AG09319 (cell line): ENCODE measurements at places on chromosomes 12 and 14.
A peak's percentile ranks its signal among the peaks of the same experiment; 100 is the strongest.

GRCh38 chr14:23570806-23571483 is 3.4 kb upstream of the AP1G2 start:
- no peak for DNase-seq

- no peak for DNase-seq
Measured at GRCh38 chr14:95533822-95534221, 1.0 kb upstream of the GLRX5 start.

DNA sequence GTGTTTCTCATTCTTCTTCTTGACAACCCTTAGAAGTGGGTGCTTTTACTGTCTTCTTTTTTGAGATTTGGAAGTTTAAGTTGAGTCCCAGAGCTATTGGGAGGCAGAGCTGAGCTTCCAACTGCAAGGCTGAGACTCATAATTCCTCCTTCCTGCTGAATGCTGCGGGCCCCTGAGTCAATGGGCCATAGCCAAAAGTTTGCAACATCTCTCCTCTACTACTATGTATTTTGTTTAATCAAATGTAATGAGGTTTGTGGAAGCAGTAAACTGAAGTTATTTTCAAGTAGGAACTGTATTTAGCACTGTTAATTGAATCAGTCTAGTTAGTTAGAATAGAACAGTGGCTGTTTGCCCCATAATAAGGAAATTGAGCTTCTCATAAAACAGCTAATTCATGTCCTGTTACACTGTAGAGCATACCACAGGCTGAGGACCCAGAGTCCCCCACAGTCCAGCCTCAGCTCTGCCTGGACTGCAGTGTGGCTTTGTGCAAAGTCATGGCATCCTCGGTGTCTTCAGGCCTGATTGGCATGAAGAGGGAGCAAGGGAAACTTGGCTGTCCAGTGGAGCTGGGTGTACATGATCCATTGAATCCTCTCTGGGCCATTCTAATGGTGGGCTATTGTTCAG is 631.7 kb downstream of the VRK1 start:
- DNase-seq = no peak

DNA sequence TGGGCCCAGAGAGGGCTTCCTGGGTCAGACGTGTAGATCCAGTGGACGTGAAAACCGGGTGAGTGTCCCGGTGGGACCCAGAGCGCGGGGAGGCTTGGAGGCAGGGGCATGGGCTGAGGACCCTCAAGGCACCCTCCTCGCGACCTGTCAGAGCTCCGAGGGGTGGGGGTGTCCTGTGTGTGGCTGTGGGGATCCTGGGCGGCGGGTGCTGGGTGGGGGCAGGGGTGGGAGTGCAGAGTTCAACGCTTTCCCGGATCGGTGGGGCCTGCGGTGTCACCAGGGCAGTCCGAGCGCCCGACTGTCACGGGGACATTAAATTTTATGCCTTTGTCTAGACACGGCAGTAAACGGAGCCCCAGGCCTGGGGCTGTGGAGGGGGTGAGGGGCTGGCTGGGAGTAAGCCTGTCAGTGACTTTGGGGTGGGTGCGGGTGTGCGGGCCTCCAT is 1.0 kb downstream of the TMEM121 start:
- DNase-seq = no peak

- DNase-seq = no peak
Measured at GRCh38 chr12:109685574-109686447, 27.8 kb upstream of the FAM222A start.

GRCh38 chr12:31507966-31508365 is 83.0 kb downstream of the DENND5B start:
- no peak for DNase-seq

DNA sequence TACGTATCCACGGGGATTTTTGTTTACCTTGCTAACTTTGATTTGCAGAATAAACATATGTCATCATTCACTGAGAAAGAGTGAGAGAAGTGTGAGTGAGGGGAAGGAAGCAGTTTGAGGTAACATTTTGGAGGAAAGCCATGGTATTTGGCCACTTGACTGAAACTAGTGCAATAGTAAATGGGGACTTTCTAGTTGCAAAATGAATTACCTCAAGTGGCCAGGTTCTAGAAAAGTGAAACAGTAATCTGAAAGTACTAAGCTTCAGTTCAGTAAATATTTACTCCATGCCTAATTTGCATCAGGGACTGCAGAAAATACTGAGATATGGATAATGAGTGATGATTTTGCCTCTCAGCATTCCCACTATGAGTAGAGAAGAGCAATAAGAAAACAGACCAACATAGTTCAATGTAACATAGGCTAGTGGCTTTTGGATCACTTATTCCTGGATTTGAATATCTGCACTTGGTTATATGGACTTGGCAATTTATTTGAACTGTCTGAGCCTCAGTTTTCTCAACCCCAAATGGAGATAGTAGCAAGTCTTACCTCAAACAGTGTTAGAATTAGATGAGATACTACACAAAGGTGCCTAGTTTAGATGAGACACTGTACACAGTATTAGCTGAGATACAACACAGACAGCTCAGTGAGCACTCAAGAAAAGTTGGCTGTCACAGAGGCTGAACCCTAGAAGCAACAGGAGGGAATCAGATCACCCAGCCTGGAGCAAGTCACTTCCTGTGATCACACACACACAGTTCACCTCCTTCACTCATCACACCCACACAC is 439.1 kb downstream of the NPAS3 start:
- no peak for DNase-seq

DNA sequence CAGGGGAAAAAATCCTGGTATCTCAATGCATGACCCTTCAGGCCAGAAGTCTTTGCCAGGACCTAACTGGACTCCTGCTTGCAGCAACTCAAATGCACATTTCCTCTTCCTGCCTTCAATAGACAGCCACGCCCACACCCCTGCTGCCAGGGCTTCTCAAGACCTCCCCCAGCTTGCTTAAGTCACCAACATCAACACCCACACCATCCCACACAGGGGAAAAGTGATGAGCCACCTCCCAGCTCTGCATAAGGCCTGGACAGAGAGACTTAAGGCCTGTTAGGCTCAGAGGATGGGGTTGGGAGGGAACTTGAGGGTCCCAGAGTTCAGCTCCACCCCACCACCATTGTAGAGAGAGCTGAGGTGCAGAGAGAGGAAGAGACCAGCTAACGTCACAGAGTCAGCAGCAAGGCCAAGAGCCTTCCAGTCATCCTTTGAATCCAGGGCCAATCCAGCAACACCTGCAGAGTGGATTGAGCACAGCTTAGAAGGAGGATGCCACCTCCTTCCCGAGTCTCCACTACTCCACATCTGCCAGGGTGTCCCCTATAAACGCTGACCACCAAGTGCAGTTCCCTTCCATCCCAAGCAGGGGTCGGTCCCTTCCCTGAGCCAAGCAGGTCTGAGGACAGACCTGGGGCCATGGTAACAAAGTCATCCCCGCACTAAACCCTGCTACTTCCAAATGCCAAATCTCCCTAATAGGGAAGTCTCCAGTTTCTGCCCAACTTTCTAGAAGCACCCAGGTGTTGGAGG is 50.0 kb downstream of the KDM2B start:
- peak; percentile 38 for DNase-seq

- no peak for DNase-seq
Measured at GRCh38 chr14:39873791-39874190, 441.6 kb upstream of the FBXO33 start.
